ENCODE measurements at places on chromosomes 5 and 9.

- no peak for DNase-seq
Measured at GRCh38 chr9:92176068-92176799, 61.0 kb upstream of the SPTLC1 start.

DNA sequence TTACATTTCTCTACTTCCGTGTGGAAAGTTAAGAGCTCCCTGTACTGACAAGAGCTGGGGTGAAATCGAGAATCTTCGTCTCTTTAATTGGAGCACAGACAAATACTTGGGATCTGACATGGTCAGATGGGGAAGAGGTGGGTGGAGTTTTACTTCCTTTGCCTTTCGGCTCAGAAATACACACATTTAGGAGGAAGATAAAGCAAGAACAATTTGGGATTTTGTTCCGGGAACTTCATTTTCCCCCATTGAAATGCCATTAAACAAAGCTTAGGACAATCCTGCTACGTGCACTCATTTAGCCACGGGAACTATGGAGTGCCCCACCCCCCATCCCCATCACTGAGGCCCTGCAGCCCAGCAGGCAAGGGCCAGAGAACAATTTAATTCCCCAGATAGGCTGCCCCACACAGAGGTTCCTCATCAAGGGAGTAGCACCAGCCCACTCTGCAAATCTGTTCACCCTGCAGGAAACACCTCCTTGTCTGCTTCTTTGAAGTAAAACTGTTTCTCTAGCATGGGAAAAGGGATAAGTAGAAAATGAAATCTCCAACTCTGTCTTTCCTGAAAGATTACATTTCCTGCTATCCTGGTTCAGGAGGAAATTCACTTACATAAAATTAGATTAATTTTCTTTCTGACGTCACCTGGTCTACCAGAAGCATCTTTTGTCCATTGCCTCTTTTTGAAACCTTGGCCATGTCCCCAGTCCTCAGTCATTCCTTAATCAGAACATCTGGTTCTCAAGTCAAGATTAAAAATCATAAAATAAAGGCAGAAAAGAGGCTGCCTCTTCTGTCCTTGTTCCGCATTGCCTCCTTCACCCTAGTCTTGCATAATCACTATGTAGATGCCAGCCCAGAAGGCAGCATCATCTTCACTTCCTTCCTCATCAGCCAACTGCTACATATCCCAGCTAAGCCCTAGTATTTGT lies 206.4 kb downstream of the ENC1 start:
- no peak for DNase-seq

DNA sequence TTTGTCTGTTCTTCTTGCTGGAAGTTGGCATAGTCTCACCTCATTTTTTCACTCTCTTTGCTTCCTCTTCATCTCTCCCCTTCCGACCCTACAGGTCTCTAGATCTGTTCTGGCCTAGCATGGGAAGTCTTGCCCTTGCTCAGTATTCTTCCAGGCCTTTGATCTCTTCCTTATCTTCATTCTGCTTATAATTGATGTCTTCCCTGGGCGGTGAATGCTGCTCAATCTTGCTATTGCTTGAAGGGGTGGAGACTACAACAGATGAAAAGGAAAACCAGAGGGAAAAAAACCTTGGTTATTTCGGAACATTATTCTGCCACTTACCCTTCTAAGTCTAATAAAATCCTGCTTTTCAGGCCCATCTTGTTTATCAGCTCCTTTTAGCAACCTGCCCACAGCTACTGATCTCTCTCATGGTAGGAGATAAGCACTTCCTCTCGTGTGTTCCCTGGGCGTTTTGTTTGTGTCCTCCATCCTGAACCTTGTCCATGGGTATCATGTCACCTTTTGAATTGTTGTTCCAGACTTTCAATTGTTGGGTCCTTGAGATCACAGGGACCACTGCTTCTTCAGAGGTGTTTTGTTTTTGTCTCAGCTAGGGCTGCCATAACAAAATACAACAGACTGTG lies 375.6 kb downstream of the ADGRV1 start:
- DNase-seq, result no peak

DNA sequence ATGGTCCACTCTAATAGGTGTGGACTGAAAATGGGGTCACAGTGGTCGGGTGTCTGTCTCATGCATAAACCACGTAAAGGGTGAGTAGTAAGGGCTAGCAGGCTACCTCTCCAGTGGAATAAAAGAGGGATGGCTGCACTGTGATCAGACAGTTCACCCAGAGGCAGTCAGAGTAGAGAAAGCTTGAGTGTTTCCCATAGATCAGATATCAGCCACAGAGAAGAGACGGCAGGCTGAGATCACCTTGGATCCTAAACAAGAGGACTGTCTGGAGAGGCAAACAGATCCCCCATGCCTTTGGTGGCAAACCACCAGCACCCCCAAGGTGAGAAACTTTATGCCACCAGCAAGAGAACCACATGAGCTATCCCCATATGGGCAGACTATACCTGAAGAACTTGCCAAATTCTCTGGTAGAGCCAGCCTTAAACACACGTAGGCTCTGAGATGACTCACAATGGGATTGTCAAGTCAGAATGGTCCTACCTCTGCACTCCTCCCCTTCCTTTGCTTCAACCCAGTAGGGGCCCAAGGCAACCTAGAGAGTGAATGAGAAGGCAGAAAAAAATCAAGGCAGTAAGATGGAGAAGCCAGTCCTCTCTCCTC lies 205.2 kb upstream of the MAP3K1 start:
- DNase-seq, result peak; percentile 39

DNA sequence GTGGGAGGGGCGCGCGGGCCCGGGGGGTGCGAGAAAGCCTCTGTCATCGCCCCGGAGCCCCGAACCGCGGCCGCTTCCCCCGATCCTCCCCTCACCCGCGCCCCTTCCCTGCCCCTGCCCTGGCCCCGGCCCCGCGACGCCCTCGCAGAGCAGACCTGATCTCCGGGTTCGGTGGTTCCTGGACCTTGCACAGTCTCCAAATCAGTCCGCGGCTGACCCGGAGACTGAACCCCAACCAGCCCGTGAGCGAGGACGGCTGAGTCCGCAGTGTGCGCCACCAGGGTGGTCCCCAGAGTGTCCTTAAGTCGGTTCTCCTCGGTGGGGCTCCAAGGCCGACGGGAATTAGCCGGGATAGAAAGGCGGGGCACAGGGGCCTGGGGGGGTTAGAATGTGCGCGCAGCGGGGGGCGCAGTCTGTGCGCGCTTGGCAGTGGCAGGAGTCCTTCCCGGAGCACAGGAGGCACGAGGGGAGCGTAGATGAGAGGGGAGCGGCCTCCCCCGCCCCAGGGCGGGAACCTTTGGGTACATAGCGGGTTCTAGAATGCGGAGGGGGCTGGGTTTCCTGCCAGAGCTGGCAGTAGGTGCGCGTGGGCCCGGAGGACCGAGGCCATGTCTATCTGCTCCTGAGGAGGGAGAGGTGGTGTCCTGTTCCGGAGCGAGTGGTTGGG lies 779 bp downstream of the PKN3 start:
- DNase-seq, result peak; percentile 31
